Smooth muscle cell of the pulmonary artery (primary cell): ENCODE measurements at places on chromosomes 2 and 18. TPM values are rescaled to one million over a fixed set of nuclear protein-coding genes. Genes with fewer than 3 reads are reported as not detected.

The AKAIN1 gene
- total RNA-seq: not detected in 2 replicates

The CCNT2 gene
- total RNA-seq: 22.0 and 23.1 TPM in 2 replicates

The OXER1 gene
- total RNA-seq: 0.13 TPM in 1 of 2 replicates, not detected in the other

The MXD1 gene
- total RNA-seq: 6.9 and 11.5 TPM in 2 replicates

The POTEJ gene
- not detected in 2 replicates for total RNA-seq

The AMER3 gene
- not detected in 2 replicates for total RNA-seq

The XDH gene
- 0.07 and 2.7 TPM in 2 replicates for total RNA-seq

The DHRS9 gene
- 0.98 and 2.7 TPM in 2 replicates for total RNA-seq

The FN1 gene
- total RNA-seq: 31,457 and 31,461 TPM in 2 replicates

The TSGA10 gene
- 2.5 and 2.9 TPM in 2 replicates for total RNA-seq

The PSMA8 gene
- total RNA-seq: not detected in 2 replicates

The VSNL1 gene
- total RNA-seq: 0.66 and 0.72 TPM in 2 replicates

The KATNAL2 gene
- total RNA-seq: 2.2 and 4.1 TPM in 2 replicates

The GDF7 gene
- total RNA-seq: 0.63 and 1.0 TPM in 2 replicates

The POMC gene
- 1.2 and 2.0 TPM in 2 replicates for total RNA-seq

The ATP9B gene
- 28.9 and 31.6 TPM in 2 replicates for total RNA-seq
